ENCODE measurements at places on chromosomes 5 and 9.

GRCh38 chr9:16532681-16533450 lies 337.6 kb downstream of the BNC2 start:
- peak; percentile 78 for DNase-seq

GRCh38 chr9:87499424-87500017 lies 1.9 kb downstream of the DAPK1 start:
- no peak for DNase-seq

DNA sequence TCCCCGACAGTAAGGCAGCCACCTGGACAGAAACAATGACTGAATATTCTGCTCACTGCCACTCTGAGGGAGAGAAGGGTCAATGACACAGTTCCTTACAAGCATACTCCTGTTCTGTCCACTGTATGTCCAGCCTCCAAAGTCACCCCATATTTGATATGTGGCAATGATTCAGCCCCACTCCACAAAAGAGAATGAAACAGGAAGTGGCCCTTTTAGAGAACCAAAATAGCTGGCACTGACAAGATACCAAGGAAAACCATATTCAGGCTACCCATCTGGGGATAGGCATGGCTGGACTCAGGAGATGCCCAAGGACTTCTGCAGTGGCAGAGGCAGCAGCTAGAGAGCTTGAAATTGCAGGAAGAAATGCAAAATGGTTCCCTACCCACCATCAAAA lies 12.8 kb upstream of the GFRA3 start:
- DNase-seq: no peak

- peak; percentile 75 for DNase-seq
Measured at GRCh38 chr9:127159325-127159801, 36.9 kb upstream of the ANGPTL2 start.

GRCh38 chr5:142141463-142141862 lies 32.9 kb downstream of the NDFIP1 start:
- DNase-seq: no peak

DNA sequence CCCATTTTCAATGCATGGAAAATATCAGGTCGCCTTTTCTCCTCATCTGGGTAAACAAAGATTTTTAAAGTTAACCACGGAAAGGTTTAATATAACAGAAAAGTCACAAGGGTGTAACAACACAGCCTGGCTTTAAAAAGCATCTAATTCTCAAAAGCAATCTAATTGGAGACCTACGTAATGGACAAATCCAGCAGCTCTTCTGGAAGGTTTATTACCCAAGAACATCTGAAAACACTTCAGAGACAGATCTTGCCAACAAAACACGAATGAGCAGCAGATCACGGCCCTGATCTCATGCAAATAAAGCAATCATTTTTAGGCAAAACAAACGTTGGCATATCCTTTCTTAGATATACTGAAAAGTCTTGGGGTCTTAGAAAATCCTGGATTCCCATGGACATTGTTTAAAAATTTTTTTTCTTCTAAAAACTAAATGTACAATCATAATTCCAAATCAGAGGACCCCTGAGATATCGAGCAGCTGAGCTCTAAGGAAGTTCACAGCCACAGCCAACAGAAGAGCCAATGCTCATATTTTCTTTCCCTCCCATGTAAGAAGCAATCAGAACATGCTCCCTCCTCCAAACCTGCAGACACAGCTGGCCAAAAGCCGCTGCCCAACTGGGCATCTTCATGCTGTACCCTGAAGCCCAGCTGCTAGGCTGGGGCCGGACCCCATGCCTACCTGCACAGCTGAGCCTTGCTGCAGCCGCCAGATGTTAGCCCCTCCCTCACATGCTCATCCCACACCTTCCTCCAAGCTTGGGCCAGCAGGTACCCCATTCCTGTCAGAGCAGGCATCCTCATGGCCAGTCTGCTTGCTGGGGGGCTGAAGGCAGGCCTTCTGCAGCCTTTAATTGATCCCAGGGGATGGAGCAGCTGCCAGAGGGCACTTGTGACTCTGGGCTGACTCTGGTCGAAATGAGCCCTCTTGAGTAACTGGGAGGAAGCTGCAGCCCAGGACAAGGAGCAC lies 11.2 kb downstream of the ANKS6 start:
- no peak for DNase-seq

- DNase-seq: no peak
Measured at GRCh38 chr9:88645172-88645878, 110.3 kb downstream of the NXNL2 start.

GRCh38 chr9:105241356-105242043 lies 3.0 kb upstream of the SLC44A1 start:
- DNase-seq: no peak

- DNase-seq: no peak
Measured at GRCh38 chr5:55037890-55038289, 13.8 kb downstream of the GZMK start.

GRCh38 chr5:149172261-149172660 lies 31.0 kb downstream of the ABLIM3 start:
- peak; percentile 87 for DNase-seq

DNA sequence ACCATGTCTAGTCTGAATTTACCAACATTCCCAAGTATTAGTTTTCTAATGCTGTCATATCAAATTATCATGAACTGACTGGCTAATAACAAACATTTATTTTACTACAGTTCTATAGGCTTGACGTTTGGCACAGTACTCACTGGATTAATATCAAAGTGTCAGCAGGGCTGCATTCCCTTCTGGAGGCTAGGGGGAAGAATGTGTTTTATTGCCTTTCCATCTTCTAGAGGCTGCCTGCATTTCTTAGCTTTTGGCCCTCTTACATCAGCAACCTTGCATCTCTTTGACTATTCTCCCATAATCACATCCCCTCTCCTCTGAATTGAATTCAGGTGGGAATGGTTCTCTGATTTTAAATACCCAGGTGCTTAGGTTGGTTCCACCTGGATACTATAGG lies 84.7 kb downstream of the EDIL3 start:
- DNase-seq: no peak
